ENCODE measurements at places on chromosomes 3 and 15.
A peak's percentile ranks its signal among the peaks of the same experiment; 100 is the strongest.

DNA sequence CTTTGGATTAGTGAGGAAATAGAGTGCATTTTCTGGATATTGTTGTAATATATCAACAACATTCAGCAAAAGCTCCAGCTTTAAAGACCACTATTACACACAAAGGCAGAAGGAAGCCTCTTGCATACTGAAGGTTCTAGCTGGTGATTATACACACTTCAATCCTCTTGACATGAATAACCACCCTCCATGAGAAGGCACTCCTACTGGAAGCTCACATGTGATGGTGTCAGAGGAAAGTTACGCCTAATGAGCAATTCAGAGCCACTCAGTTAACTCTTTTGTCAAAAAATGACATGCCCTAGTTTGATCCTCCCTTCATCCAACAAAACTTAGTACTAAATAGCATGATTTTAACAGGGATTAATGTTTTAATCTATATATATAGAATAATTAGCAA, 124.6 kb upstream of the LYSMD4 start:
- no peak for DNase-seq

GRCh38 chr15:73845507-73845906, 27.9 kb upstream of the TBC1D21 start:
- no peak for DNase-seq

DNA sequence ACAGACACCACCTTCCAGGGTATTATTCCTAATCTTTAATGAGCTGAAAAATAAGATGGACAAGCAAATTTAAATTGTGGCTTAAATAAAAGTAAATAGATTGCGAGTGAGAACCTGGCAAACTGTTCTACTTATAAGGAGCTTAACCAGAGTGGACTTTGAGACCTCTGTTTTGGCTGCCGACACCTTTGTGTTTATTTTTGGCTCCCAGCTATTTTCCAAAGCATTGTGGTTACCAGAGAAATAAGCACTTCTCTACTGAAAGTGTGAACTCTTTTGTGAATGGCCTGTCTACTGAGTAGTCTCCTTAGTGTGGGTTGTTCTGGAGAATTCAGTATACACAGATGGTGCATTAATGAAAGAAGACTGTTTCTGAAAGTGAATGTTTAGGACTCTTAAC, 109.4 kb downstream of the ATP8B4 start:
- no peak for DNase-seq

DNA sequence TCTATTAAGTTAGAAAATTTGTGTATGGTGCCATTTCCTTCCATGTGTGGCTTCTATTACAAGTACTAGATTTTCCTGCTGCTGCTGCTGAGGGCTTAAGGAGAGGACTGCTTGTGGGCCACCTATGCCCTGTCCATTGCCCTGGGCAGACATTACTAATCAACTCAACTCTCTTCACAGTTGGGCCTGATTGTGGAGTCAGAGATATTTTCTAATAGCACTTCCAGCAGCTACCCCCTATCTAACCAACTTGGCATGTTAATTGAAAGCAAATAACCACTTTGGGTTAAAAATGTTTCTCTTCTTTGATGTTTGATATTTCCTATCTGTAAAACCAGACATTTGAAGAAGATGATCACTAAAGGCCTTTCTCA, 242.0 kb downstream of the EDEM1 start:
- no peak for DNase-seq

DNA sequence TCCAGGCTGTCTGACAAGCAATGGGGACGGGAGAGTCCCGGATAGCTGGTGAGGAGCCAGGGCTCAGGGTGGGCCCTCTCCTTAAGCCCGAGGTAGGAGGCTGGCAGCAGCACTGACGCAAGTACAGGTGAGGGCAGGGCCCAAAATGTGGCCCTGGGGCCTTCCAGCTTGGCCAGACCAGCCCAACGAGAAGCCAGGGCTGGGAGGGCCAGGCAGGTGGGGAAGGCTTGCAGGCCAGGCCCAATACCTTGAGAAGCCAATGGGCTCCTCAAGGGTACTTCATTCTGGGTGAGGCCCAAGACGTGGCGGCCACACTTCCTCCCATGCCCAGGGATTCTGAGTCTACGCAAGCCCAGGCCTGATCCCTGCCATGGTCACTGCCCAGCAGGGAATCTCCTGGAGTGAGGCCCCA, 37.2 kb downstream of the AMOTL2 start:
- DNase-seq, result no peak

GRCh38 chr3:34531156-34531555, 732.7 kb downstream of the PDCD6IP start:
- no peak for DNase-seq

GRCh38 chr15:80437334-80437891, 33.2 kb downstream of the ARNT2 start:
- no peak for DNase-seq

DNA sequence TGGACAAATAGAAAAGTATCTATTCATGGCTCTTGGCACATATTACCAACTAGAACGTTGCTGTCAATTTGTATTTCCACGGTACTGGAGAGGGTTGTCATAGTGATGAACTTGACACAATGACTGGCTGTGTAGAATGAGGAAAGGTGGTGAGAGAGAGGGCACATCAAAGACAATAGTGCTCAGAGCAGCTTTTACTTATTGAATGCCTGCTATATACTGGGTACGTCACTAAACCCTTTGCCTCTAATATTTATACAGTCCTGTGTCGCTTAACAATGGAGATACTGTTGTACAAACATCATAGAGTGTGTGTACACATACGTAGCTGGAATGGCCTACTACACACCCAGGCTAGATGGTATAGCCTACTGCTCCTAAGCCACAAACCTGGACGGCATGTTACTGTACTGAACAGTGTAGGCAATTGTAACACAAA, 8.3 kb downstream of the TMPRSS7 start:
- no peak for DNase-seq

DNA sequence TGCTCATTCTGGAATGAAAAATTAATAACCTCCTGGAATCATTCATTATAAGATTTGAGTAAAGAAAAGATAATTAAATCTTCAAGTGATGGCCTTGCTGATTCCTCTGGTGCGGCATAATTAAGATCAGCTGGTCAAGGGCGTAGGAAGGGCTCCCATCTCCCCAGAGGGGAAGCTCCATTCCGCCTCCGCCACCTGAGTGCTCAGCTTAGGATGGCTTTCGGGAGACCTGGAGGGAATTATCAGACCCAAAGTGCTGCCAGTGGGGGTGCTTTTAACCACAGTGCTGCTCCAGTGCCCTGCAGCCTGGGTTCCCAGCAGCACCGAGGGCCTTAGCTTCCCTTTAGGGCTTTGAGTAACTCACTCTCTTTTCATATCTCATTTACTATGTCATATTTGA, 556.6 kb upstream of the RGMA start:
- DNase-seq, result no peak

GRCh38 chr3:24578324-24578723, 83.7 kb upstream of the THRB start:
- no peak for DNase-seq

DNA sequence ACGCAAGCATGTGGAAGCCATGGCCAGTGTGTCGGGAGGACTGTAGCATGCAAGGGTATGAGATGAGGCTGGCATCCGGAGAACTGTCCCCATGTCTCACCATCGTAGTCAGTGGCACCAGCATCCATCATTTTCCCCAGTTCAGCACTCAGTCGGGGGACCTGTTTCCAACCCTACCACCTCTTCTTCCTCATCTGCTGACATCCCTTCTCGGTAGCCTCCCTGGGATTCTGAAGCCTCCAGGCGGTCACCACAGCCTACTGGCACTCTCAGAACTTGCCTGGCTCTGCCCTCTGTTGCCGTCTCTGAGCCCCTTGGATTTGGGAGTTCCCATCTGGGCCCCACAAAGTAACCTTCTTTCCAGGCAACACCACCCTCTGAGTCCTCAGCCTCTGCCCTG, 131.1 kb upstream of the ABHD17C start:
- DNase-seq, result no peak

GRCh38 chr3:187072511-187072910, 66.8 kb downstream of the RPL39L start:
- DNase-seq, result no peak

- DNase-seq, result no peak
Measured at GRCh38 chr15:69185216-69185615, 24.8 kb downstream of the GLCE start.

DNA sequence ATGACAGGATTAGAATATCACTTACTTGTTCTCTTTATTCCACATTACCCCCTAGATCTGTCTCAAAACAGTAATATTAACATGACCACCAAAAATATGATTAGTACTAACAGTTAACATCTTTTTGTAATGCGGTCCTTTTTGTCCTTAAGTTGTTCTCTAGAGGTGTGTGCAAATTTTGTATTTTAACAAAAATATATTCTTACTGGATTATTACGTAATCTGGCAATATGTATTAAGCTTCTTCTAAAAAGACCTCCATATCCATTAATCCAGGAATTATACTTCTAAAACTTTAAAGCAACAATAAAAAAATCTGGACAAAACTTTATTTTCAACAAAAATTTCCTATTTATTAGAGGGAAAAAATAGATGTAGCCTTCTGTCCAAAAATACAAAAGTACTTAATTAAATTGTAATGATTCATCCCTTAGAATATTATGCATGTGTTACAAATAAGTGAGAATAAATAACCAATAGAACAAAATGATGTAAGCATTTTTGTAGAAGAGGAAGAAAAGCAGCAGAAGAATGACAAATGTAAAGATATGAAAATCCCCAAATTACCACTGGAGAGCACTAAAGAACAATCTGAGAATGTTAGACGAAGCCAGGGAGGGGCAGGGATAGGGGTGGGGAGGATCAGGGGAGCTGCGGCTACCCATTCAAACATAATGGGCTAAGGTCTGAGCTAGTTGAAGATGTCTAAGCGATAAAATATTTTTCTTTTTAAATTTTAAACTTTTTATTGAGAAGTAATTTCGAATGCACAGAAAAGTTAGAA, 945.6 kb downstream of the MCTP2 start:
- no peak for DNase-seq

GRCh38 chr15:58738046-58738707, 11.3 kb downstream of the ADAM10 start:
- peak; percentile 38 for DNase-seq

GRCh38 chr3:12294885-12295580, 6.2 kb downstream of the PPARG start:
- DNase-seq, result peak; percentile 54

GRCh38 chr3:100440895-100441294, 39.6 kb downstream of the LNP1 start:
- DNase-seq, result no peak
